ENCODE measurements at places on chromosomes 7 and 10.

DNA sequence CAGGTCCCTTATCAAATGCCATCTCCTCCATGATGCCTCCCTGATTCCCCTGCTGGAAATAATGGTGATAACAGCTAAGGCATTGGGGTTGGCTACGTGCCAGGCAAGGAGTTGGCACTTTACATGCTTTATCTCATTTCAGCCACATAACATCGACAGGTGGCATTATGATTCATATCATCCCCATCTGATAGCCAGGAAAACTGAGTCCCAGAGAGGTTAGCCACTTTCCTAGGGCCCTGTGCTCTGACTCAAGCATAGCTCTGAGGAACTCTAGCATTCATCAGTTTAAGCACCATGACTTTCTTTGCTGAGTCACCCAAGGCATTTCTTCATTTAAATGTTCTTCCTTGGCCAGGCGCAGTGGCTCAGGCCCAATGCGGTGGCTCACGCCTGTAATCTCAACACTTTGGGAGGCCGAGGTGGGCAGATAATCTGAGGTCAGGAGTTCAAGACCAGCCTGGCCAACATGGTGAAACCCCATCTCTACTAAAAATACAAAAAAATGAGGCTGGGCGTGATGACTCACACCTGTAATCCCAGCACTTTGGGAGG is 6.6 kb downstream of the LEP start:
- no peak for DNase-seq

- DNase-seq, result no peak
These were observed 5.0 kb downstream of the COL26A1 start for GRCh38 chr7:101367676-101368075.

- DNase-seq, result no peak
These were observed 186.7 kb upstream of the HGF start for GRCh38 chr7:81956520-81956919.

DNA sequence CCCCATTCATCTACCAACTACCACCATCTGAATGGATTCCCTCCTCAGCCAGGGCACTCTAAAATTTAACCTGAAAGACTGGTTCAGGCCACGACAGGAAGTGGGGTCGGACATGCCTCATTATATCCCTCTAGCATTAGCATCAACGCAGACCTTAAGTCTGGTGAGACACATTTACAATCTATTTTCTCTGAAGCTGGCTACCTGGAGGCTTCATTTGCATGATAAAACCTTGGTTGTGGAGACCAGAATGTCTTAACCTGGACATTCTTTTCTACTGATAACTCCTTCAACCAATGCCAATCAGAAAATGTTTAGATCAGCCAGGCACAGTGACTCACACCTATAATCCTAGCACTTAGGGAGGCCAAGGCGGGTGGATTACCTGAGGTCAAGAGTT is 42.3 kb downstream of the SVOPL start:
- DNase-seq, result no peak

DNA sequence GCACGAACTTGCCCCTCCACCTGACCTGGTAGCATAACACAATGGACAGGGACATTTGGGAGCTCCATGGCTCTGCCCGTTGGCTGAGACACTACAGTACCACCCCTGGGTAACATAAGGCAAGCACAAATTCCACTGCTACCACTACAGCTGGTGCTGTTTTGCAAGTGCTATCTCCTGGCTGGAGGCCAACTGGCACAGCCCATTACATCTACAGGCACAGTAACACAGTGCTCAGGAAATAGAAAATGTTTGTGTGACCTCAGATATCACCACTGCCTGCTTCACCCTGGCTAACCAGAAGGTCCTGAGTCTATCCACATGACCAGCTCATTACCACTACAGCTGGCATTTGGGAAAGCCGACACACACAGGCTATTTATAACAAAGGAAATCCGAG is 631.1 kb upstream of the MBL2 start:
- no peak for DNase-seq

DNA sequence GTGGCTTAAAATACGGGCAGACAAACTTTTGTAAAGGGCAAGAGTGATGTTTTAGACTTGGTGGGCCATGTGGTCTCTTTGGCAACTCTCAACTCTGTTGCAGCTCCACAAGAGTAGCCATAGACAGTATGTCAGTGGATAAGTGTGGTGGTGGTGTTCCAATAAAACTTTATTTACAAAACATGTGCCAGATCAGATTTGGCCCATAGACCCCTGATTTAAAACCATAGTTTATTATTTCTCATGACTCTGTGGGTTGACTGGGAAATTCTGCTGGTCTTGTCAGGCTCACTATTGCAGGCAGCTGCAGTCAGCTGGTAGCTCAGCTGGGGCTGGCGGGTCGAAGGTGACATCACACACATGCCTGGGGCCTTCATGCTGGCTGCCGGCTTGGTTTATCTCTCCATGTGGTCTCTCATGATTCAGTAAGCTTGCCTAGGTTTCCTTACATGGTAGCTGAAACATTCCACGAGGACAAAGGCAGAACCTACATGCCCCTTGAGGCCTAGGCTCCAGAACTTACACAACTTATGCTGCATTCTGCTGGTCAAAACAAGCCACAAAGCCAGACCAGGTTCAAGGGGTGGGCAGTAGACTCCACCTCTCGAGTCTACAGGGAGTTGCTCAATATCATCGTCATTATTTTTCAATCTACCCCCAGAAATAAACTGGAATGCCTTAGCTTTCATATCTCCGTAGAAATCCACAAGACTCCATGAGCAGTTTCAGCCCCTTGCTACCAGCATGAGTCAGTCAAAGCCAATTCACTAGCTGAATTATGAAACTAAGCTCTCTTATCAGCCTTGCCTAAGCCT is 245.7 kb downstream of the WDR11 start:
- no peak for DNase-seq

- no peak for DNase-seq
These were observed 10.3 kb downstream of the FAM241B start for GRCh38 chr10:69640196-69640980.

DNA sequence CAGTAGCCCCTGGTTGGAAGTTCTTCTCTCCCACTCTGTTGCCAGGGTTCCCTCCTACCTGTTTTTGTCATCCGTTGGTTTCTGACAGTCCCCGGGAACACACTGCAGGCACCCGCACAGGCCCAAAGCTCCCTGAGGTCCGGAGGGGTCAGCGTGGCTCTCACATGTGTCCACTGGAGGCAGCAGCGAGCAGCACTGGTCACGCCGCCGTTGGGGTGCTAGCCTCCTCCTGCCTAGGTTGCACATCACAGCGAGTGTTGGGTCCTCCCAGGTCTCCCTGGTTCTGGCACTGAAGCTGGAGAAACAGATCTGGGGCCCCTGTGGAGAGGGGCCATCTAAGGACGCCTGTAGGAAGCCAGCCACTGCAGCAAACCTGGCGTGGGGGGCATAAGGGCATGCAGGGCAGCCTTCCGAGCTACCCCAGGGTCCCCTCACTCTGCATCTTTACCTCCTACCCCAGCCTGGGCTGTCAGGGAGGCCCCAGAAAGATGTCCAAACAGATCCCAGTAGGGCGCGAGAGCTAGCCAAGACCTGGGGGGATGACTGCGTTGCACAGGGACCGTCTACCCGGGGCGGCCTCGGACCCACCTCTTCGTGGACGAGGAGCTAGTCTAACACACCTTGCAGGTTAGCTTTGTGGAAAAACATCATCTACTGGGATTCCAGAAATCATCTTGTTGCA is 28.9 kb downstream of the LRRC27 start:
- DNase-seq, result no peak

DNA sequence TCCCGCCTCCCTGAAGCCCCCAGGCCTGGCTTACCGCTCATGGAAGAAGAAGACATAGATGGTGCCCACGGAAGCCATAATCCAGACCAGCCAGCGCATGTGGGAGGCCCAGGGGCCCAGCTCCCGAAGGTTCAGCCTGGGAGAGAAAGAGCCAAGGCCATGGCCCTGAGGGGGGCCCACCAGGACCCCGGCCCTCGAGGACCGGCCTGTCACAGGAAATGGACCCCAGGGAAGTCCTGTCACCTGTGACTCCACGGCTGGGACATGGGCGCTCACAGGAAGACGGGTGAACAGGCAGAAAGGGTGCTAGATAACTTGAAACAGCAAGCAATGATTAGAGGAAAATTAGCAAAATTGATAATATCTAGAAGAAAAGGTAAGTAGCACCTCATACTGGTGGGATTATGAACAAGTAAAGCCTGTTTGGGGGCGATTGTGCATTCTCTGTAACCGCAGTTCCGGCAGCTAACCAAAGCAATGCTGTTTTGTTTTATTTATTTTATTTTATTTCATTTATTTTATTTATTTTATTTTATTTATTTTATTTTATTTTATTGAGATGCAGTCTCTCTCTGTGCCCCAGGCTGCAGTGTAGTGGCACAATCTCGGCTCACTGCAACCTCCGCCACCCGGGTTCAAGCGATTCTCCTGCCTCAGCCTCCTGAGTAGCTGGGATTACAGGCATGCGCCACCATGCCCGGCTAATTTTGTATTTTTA is 27.8 kb upstream of the RADIL start:
- no peak for DNase-seq

- no peak for DNase-seq
These were observed 60.6 kb downstream of the A1CF start for GRCh38 chr10:50824782-50825181.

- no peak for DNase-seq
These were observed 707.2 kb downstream of the MAGI2 start for GRCh38 chr7:78746301-78746700.

DNA sequence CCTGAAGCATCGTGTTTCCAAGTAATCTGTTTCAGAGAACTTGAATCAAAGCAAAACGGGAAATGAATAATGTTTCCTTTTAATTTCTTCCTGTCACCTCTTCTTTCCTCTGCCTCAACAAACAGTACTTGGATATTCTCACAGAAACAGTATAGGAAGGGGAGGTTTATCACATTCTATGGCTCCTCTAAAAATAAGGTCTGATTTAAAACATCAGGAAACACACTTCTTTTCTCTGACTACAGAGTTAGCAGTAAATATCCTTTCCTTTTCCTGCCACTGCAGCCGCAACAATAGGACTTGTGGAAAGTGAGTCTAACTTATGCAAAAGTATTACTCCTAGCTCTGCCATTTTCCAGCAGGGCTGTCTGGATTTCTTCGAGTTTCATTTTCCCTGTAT is 62.3 kb downstream of the CH25H start:
- DNase-seq, result no peak

GRCh38 chr10:123964953-123965352 is 73.3 kb upstream of the CPXM2 start:
- no peak for DNase-seq

GRCh38 chr7:22486597-22486996 is 13.4 kb downstream of the STEAP1B start:
- DNase-seq, result no peak

GRCh38 chr10:6383096-6383812 is 180.5 kb downstream of the PFKFB3 start:
- no peak for DNase-seq

DNA sequence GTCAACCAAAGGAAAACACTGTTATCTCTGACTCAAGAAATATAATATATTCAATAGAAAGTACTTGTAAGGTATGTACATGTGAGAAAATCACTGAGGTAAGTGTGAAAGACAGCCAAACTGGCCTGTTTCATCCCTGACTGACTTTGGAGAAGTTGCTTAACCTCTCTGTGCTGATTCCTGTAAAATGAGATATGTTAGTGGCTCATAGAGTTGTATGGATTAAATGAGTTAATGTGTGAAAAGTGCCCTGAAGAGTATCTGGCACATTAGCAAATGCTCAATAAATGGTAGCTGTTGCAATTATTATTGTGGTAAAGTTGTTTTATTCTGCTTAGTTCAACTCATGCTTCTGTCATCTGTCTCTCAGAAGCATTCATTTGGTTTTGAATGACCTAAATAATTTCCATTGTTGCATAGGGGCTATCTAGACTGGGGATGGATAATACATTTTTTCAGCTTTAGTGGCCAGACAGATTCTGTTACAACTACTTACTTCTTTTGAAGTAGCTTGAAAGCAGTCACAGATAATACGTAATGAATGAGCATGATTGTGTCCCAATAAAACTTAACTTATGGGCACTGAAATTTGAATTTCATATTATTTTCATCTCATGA is 84.3 kb downstream of the SKAP2 start:
- DNase-seq, result no peak

GRCh38 chr7:155234158-155234492 is 63.6 kb upstream of the INSIG1 start:
- no peak for DNase-seq

GRCh38 chr7:141974831-141975230 is 1.3 kb upstream of the TAS2R38 start:
- DNase-seq, result no peak

DNA sequence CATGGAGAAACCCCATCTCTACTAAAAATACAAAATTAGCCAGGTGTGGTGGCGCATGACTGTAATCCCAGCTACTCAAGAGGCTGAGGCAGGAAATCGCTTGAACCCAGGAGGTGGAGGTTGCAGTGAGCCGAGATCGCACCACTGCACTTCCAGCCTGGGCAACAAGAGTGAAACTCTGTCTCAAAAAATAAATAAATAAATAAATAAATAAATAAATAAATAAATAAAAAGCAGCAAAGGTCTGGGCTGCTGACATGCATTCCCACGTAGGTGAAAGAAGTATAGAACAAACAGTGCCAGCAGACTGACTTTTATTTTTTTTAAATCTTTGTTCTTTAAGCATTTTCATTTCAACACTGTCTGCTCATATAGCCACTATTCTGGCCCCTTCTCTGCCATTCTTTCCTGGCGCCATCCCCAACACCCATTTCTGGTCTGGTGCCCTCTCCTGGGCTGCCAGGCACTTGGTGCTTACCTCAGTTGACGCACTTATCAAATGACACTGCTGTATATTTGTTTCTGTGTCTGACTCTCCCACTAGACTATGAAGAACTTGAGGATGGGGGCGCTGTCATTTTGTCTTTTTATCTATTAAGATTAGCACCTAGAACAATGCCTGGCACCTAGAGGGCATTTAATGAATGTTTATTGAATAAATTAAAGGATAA is 15.6 kb downstream of the FAM107B start:
- DNase-seq, result no peak

DNA sequence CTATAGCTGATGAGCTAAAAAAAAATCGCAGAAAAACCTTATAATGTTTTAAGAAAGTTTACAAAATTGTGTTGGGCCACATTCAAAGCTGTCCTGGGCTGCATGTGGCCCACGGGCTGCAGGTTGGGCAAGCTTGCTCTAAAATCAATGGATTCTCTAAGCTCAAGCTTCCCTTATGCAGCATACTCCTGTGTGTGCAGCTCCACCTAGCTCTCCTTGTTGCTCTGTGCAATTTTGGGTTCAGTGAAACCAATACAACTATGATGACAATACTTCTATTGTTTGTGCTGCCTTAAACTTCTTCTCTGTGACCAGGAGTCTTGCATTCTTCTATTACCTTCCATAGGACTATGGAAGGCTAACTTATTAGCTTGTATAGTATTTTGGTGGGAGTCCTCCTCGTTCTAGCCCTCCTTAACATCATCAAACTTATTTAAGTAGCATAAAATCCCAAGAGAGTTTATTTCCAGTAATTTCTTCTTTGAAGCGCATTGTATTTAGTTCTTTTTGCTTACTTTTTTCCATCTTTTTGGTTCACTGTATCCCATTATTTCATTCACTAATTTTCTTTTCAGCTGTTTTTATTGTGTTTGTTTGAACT is 170.9 kb upstream of the SMIM30 start:
- DNase-seq, result no peak

DNA sequence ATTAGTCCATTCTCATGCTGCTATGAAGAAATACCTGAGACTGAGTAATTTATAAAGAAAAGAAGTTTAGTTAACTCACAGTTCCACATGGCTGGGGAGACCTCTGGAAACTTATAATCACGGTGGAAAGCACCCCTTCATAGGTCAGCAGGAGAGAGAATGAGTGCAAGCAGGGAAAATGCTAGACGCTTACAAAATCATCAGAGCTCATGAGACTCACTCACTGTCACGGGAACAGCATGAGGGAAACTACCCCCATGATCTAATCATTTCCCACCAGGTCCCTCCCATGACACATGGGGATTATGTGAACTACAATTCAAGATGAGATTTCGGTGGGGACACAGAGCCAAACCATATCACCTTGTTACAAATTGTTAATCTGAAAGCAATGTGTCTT is 15.8 kb downstream of the TAS2R39 start:
- no peak for DNase-seq
